ENCODE measurements at places on chromosomes 5 and 9.

- DNase-seq, result no peak
Measured at GRCh38 chr9:124137009-124137943, 120.5 kb upstream of the NEK6 start.

- no peak for DNase-seq
Measured at GRCh38 chr9:117008876-117009275, 321.8 kb downstream of the TRIM32 start.

DNA sequence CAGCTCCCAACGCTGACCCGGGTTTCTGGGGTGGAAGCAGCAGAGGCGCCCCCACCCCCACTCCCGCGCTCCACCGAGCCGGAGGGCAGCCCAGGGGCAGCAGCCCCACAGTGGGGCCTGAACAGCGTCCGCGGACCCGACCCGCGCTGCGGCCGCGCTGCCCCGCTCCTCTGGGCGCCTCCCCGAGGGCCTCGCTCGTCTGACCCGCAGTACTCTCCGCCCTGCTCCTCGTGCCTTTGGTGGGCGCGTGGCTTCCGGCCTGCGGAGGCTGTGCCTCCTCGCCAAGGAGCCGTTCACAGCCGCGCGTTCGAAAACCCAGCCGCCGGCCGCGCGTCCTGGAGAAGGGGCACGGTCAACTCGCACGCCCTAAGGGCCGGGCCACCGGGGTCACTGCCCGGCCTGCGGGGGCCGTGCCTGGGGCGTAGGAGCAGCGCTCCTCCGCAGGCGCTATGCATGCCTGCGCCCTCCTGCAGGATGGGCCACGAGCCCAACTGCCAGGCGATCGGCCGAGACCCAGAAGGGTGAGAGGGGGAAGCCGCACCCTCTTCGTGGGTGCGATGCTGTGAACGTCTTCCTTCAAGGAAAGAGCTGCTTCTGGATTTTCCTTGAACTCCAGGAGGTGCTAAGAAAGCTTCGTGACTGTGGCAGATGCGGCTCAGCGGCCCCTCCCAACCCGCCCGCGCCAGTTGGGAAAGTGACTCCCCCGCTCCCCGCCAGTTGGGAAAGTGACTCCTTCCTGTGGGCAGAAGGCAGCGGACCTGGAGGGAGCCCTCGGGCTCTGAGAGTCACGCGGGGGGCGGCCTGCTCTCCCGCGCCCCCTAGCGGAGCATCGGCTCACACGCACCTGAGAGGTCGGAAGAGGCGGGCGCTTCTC, 82.7 kb downstream of the HSD17B3 start:
- DNase-seq, result peak; percentile 44

DNA sequence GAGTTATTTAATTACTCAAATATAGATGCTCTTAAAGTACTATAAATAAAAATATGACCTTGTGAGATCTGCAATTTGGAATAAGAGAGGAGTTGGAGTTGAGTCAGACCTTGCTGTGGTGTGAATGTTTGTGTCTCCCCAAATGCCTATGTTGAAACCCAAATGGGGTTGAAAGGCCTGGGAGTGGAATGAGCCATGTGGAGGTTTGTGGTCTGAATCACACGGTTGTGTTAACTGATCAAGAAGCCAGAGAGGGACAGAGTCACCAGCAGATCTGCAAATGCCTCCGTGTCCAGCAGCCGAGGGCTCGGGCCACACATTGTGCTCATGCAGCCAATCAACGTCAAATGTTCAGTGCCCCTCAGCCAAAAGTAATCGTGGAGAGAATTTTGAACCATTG, 404.4 kb downstream of the ICE1 start:
- DNase-seq, result no peak

DNA sequence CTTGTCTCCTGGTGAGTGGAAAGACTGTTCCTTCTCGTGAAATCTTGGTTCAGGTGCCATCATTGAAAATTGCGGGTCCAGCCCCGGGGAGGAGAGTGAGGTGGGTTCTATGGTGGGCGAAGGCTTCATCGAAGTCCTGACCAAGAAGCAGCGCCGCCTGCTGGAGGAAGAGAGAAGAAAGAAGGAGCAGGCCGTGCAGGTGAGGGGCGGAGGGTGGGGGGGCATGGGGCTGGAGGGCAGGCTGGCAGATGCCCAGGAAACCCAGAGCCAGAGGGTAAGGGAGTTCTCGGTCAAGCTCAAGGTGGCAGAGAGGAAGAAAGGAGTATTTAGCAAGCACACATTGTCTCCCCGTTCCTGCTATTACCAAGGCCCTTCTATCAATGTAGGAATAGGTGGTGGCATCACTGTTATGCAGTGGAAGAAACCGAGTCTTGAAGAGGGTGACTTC, 24.3 kb upstream of the POMT1 start:
- DNase-seq, result peak; percentile 66

- DNase-seq, result no peak
Measured at GRCh38 chr5:119410448-119411159, 41.7 kb upstream of the HSD17B4 start.

GRCh38 chr9:32968101-32969011, 33.1 kb downstream of the APTX start:
- peak; percentile 60 for DNase-seq

GRCh38 chr9:19378647-19379046, 1.4 kb downstream of the RPS6 start:
- DNase-seq, result peak; percentile 5

DNA sequence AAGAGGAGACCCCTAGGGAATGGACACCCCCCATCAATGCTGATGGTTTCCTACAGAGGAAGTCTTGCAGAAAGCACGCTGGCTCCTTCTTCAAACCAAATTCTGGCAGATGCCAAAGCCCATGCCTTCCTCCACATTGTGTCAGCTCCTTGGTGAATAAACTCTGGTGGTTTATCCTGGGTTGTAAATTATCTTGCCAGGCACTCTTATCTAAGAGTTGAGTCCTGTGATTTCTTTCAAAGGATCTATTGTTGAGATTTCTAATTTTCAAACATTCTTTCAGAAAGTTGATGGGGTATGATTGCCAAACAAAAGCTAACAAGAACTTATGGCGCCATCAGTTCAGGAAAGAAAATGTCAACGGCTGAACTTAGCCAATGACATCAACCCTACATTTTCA, 160.4 kb downstream of the NSG2 start:
- DNase-seq, result no peak

DNA sequence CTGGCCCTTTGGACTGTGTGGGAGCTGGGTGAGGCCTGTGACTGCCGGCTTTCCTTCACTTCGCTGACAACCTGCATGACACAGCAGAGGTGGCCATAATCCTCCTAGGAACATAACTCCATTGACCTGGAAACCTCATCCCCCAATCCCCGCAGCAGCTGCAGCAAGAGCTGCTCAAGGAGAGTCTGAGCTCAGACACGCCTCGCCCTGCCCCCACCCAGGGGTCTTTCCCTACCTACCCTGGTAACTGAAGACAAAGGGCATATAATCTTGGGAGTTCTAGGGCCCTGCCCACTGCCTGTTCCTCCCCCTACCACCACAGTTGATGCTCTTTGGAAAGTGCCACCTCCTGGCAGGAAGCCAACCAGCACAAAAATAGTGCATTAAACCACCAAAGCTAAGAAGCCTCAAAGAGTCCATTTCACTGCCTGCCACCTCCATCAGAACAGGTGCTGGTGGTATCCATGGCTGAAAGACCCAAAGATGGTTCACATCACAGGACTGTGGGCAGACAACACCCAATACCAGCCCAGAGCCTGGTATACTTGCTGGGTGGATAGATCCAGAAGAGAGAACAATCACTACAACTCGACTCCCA, 18.4 kb downstream of the TRIM36 start:
- no peak for DNase-seq

DNA sequence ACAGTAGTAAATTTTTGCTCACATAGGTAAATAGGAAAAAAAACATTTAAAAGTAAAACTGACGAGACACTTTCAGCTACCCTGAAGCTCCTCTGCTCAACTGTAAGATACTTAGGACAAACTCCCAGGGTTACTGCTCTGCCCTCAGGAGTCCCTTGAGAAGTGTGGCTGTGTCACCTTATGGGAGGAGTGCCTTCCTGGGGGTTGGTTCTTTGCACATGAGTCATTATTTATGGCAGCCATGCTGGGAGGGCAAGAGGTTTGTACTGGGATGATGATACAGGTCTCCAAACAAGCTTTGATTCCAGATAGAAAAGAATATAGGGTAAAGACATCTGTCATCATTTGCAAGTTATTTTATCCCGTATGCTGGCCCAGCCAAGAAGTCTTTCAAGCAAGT, 45.9 kb downstream of the TTC1 start:
- no peak for DNase-seq

DNA sequence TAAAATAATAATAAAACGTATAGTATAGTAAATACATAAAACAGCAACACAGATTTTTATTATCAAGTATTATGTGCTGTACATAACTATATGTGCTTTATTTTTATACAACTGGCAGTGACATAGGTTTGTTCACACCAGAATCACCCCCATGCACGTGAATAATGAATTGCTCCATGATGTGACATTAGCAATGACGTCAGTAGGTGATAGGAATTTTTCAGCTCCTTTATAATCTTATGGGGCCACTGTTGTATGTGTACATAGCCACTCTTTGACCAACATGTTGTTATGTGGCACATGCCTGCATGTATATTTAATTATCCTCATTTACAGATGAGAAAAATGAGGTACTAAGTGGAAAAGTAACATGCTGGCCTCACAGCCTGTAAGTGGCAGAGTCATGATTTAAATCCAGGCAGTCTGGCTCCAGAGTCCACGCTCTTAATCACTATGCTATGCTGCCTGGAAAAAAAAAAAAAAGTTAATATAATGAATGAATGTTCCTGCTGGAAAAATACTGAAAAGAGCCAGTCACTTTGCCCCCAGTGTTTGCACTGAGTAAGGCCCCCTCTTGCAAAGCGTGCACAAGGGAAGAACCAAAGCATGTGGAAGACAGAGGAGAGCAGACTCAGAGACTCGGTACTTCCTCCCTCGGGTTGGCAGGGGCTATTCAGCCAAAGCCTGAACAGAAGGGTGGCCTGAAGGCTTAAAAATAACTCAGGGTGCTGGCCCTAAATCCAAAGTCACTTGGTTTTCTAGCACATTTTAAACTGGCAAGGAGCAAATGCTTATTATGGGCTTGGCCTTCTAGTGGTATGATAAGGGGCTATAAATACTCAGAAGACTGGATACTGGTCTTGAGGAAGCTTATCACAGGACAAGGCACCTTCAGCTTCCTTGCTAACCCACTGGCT, 206.8 kb downstream of the GLIS3 start:
- no peak for DNase-seq

GRCh38 chr5:1765141-1765879, 34.3 kb downstream of the MRPL36 start:
- DNase-seq, result no peak

DNA sequence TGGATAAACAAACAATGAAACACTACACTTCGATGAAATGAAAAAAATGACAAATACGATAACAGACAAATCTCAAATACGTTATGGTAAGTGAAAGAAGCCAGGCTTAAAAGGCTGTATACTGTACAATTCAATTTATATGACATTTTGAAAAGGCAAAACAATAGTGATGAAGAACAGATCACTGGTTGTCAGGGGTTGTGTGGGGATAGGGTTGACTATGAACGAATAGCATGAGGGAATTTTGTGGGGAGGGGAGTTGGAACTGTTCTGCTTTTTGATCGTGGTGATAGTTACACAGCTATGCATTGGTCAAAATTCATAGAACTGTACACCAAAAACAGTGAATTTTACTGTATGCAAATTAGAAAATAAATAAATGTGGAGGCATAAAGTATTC, 7.8 kb upstream of the FER start:
- DNase-seq, result no peak

DNA sequence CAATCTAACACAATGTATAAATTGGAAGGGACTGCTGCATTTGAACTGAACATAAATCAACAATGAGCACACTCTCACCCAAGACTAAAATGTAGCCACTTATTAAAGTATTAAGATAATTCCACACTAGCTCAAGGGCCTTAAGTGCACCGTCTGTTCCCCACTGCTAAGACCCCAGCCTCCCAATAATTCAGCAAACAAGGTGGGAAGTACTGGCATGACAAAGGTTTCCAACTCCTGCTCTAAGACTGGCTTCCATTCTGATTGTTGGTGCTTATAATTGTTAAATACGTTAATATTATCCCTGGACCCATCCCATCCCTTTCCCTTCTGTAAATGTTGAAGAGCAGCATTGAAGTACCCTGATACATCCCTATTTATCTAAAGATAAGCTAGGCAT, 636.7 kb downstream of the NR2F1-AS1 start:
- no peak for DNase-seq

- DNase-seq, result peak; percentile 9
Measured at GRCh38 chr5:96381526-96381925, 51.5 kb downstream of the PCSK1 start.

DNA sequence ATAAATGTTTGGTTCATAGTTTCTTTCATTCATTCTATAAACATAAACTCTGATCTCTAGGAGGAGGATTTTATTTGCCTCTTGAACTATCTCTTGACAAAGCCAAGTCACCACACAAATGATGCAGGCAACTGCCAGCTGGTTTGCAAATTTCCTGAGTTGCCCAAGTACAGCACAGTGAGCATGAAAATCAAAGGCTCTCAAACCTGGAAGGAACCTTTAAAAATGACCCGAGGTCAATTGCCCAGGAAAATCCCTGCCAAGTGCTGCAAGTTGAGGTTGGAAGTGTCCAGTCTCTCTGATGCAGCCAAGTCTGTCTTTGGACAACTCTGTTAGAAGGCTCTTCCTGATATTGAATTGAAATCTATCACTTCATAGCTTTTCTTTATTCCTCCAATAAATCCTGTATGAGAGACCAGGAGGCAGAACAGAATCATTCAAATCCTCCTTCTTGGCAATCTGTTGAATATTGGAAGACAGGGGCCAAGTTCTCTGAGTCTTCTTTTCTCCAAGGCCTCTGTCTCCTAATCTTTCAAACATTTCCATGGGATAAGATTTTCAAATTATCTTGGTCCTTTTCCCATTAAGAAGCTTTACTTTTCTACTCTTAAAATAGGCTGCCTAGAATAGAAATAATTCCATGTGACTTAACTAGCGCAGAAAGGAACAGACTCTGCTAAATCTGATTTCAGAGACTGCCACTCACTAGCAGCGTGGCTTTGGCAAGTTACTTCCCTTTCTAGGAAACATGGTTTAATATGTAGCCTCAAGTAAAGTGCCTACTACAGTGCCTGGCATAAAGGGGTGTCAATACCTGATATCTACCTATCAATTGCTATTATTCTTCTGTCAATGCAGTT, 159.2 kb downstream of the SNX18 start:
- DNase-seq, result no peak

- DNase-seq, result no peak
Measured at GRCh38 chr5:143147902-143148301, 255.6 kb downstream of the NR3C1 start.

DNA sequence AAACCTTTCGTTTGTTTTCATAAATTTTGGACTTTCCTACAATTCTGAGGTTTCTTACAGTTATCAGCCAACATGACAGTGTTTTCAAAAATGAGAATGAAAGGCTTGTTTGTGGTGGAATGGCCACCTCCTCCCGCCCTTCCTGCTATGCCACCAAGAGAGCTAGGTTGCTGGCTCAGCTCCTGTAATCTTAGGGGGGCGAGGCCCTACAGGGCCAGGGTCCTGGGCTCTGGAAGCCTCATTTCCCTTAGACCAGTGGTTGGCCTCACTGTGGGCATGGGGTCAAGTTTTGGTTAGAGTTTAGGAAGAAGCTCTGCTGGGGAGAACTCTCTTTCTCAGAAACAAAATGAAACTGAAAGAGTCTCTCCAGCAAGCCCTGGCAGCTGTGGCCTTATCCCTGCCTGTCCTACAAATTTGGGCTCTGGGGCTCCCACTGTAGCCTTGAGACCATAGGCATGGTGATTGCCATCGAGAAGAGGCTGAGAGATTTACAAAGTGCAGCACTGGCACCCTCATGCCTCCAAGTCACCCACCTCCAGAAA, 66.2 kb downstream of the IRX1 start:
- no peak for DNase-seq
